ENCODE measurements at places on chromosomes 13 and 19.

DNA sequence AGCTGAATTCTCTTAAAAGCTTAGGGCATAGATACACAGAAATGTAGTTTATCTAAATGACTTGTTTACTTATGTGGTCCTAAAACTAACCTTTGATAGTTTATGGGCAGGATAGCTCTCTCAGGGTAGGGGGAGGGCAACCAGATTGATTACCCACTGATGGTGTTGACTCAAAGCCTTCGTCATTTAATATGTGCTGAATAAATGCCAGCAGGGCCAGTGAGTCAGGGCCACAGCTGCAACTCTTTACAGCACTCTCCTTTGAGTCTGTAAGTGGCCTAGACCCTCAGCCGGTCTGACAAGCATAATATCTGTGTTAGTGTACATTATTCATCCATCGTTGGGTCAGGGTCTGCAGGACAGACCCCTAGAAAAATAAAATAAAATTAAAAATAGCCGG lies 128.5 kb downstream of the ZNF675 start:
- DNase-seq = no peak

- no peak for DNase-seq
These were observed 15.6 kb downstream of the EVI5L start for GRCh38 chr19:7845390-7846154.

DNA sequence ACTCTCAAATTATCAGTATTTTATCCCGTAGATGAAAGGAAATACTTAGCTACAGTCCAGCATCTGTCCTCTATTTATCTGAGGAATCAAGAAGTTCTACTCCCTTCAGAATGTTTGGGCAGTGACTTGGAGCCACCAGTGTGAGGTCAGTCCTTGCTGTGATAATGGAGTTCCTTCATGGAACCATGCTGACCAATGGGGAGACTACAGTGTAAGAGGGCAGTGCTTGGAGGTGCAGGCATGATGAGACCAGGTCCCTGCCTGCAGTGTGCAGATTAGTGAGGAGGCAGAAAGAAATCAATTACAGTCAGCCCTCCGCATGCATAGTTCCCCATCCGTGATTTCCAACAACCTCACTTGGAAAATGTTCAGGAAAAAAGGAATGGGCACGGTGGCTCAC lies at the start of gene C19orf18:
Gene C19orf18 (minus strand): TSS at position 101 of the 400 bp plus-strand sequence. CDS start 102 bp downstream, outside the sequence.
- DNase-seq = no peak

GRCh38 chr13:100826441-100826840 lies 151.8 kb upstream of the TMTC4 start:
- no peak for DNase-seq

DNA sequence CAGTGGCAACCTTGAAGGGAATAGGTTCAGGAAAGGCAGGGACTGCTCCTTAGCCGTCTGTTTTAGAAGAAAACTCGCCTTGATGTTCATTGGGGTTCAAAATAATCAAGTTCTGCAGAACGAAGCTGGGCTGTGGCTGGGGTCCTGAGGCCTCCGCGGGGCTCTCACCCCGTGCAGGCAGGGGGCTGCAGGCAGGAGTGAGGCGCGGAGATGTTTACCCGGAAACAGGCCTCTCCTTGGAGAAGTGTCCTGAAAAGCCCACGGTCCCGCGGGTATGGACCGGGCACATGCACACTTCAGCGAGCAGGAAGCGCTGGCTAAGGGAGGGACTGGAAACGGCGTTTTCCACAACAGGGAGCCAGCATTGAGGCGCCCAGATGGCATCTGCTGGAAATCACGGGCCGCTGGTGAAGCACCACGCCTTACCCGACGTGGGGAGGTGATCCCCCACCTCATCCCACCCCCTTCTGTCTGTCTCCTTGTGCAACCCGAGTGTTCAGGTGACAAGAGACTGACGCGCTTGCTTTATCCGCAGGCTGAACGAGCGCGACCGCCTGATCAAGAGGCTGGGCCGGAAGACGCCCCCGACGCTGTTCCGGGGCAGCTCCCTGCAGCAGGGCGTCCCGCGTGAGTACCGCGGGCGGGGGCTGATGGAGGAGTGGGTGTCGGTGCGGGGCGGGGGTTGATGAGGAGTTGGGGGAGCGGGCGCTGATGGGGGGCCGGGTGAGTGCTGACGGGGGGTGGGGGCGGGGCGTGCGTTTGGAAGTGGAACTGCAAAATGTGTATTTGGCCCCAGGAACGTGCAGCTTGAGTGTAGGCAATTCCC lies 39.6 kb downstream of the SHISA2 start:
- peak; percentile 42 for DNase-seq

DNA sequence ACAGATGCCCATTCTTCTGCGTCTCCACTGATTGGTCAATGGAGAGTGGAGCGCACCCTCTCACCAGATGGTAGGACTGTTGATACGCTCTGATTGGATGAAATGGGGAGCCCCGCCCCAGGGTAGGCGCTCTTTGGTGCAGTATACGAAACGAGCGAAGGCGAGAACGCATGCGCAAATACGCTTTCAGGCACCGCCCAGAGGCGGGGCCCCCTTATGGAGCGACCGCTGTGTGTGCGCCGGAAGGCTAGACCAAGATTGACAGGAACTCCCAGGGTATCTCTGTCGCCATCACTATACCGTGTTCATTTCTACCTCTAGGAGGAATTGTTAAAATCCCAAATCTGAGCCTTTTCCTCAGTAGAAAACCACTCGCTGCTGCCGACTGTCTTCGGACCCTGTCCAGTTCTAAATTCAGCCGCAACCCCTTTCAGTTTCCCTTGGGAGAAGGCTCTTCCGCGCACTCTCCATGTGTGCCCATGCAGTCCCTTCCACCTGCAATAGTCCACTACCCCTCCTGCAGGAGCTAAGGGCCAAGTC lies 720 bp upstream of the HNRNPL start:
- peak; percentile 94 for DNase-seq

DNA sequence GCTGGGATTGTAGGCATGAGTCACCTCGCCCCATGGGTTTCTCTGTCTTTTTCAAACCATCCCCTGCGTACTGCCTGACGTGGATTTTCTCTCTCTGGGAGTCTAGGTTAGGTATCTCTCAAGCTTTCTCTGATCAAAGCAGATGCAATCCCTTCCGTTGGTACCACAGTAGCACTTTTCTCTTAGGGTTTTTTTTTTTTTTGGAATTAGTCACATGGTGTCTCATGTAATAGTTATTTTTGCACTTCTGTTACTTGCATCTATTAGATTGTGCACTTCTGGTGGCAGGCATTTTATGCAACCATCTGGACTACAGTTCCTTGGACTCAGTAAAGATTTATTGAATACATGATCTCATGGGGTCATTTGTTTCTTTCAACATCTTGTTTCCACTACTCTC lies 72.1 kb downstream of the GPC6 start:
- DNase-seq = no peak

DNA sequence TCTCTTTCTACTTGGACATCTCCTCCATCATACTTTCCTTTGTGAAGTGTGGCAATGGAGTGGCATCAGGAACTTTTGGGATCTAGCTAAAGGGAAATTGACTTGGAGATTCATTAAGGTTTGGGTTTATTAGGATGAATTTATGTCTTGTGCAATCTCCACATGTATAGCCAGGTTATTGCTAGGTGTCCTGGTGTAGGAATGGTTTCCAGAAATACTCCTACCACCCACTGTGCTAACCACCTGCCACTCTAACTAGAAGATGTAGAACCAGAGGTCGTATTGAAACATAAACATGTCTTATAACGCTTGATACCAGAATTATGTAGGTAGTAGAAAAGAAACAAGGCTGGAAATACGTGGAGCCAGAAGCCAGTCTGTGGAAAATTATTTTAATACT lies 38.1 kb upstream of the MED4 start:
- DNase-seq = no peak

- no peak for DNase-seq
These were observed 12.9 kb downstream of the ZNF507 start for GRCh38 chr19:32358321-32358720.

DNA sequence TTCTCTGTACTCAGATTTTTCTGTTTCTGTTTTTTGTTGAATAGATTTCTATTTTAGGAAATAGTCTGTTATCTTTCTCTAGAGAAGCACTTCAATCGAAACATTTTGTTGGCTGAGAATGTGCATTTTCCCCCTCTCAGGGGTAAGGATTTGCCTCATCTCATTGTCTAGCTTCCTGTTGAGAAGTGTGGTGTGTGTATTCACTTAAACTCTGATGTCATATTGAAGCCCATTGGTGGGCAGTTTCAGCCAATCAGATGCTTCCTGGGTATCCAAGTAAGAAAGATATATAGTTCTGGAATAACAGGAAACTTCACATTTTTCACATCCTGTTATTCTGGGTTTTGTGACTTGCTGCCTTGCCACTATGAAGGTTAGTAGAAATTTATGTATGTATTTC lies 87.6 kb downstream of the ARHGEF7 start:
- no peak for DNase-seq

- no peak for DNase-seq
These were observed 68.1 kb downstream of the ERCC5 start for GRCh38 chr13:102913914-102914313.

GRCh38 chr19:19170053-19170872 lies at the start of gene MEF2B:
TSS of gene MEF2B (minus strand) at chr19:19170263. CDS start at chr19:19150735, 19,528 bp downstream.
- DNase-seq = peak; percentile 63

DNA sequence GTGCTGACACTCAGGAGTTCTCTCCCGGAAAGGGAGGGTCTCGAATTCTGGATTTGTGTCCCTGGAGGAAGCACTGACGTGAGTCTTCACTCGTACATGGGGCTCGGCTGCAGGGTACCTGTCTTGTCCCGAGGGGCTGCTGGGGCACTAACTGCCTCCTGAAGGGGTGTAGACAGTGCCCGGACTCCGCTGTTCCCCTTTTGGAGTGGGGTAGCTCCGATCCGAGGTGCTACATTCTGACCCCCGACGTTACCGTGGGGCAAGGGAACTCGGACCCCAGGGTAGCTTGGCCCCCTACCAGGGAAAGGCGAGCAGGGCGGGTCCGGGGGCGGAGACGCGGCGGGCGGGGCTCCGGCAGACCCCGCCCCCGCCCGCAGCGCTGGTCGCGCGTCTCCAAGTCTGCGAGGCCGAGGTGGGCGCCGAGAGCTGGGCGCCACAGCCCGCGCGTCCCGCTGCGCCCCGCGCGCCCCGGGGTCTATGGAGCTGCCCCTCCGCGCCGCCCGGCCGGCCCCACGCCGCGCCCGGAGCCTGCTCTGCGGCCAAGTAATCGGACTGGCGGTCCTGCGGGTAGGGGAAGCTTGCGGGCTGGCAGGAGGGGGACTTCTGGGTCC lies at the start of gene NPAS1:
Gene NPAS1 (plus strand): TSS at position 407 of the 611 bp plus-strand sequence. CDS start 1,211 bp downstream, outside the sequence.
- DNase-seq = no peak

- DNase-seq = no peak
These were observed 1.3 kb downstream of the SHISA7 start for GRCh38 chr19:55441692-55442321.
